ENCODE measurements at places on chromosomes 5 and 9.

DNA sequence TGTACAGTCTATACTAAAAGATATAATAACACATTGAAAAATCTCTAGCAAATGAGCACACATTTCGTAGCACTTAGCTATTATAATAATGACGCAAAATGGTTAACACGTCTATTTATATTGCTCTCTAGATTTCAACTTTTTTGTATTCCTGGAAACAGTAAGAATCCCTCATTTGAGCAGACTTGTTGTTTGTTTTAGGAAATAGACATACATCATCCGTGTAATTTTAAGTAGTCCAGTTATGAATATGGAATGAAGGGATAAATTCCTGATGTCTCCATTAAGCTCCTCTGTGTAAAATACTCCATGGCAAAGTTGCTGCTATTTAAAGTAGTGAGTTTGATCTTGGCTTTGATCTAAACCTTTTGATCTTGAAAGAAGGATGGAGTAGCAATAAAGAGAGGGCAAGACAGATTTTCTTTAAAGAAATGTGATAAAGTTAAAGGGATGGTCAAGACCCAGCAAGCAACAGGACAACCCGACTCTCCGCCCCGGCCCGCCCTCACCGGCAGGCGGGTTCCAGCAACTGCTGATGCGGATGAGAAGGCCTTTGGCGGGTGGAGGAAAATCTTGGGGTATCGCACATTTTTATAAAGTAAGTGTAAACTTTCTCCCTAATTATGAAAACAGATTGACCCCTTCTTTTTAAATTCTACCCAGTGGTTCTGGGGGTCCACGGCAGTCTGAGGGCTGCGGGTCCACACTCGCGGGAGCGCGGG, 277.4 kb downstream of the AOPEP start:
- DNase-seq = peak; percentile 74

DNA sequence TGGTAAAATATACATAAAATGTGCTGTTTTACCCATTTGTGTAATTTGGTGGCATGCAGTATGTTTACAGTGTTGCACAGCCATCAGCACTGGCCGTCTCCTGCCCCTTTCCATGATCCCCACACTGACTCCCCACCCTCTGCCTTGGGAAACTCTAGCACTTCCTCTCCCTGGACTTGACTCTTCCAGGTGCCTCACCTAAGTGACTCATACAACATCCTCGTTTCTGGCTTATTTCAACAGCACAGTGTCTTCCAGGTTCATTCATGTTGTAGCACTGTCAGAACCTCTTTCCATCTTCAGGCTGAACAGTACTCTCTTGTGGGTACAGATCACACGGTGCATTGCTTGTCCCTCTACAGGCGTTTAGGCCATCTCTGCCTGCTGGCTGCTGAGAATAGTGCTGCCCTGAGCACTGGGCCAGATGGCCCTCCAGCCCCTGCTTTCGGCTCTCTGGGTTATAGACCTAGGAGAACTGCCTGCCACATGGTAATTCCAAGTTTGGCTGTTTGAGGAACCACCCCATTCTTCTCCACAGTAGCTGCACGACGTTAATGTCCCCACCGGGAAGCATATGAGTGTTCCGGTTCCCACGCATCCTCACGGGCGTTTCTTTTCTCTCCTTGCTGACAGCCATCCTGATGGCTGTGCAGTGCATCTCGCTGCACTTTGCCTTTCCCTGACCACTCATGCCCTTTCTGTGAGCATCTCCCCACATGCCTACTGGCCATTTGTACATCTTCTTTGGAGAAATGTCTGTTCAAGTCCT, 211.8 kb downstream of the FANCC start:
- DNase-seq = no peak

DNA sequence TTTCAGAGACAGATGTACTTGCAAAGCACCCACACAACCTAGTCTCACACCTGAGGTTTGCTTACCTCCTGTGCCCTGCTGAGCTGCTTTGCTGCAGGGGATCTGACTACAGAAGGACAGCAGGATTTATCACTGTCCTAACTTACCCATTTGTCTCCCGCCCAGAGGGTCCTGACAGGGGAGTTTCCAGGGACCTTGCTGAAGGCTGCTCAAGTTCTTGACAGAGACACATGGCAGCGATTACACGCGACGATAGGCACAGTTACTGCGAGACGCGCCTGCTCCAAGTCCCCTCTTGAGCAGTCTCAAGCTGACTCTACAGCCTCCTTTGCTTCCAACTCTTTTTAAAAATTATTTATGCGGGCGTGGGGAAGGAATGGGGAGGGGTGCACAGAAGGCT, 24.6 kb upstream of the GALNT10 start:
- DNase-seq = no peak

DNA sequence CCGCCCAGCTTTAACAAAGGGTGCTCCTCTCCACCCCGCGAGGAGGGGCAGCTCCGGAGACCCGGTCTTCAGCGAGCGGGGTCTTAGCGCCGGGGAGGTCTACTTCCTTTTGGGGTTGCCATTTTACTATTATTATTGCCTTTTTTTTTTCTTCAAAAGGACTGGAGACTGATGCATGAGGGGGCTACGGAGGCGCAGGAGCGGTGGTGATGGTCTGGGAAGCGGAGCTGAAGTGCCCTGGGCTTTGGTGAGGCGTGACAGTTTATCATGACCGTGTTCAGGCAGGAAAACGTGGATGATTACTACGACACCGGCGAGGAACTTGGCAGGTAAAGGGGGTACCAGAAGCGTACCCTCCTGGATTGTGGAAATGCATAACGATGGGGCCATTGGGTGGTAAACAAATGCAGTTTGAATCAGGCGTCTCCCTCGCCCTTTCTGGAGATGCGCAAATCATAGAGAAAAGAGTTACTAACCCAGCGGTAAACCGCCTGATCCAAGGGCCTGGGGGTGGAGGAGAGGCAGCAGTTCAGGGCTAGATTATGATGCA, 1.2 kb downstream of the DAPK1 start:
- no peak for DNase-seq
